Ascending aorta (tissue), 2 donors: ENCODE measurements at places on chromosomes 5 and 9.

DNA sequence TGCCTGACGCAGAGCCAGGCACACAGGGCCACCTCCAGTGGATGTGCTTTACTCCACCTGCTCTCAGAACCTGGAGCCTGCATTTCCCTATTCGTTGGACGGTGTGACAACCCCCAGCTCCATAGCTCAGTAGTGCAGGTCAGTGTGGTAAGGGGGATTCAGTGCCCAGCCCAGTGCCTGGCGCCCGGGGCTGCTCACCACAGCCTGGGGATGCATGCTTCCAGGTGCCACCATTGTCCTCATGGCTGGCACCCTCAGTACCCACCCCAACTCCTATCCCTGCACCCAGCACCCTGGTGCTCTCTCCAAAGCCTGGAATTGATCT is 32.8 kb upstream of the ADAMTS2 start:
- H3K36me3 ChIP-seq = no peaks in the 10 kb centered on the region
- H3K4me1 ChIP-seq = no peaks in the 10 kb centered on the region

GRCh38 chr5:135657536-135658305 is 78.9 kb upstream of the CXCL14 start:
- H3K4me1 ChIP-seq = no peaks in the 10 kb centered on the region
- H3K27me3 ChIP-seq = no peaks in the 10 kb centered on the region
- H3K27ac ChIP-seq = no peak overlapping the region
- DNase-seq = no peak

GRCh38 chr9:95494416-95495371 is 22.1 kb downstream of the PTCH1 start:
- no peak overlapping the region for H3K4me3 ChIP-seq
- no peaks in the 10 kb centered on the region for H3K27me3 ChIP-seq
- DNase-seq = no peak
- peaks cover 4% of the 10 kb centered on the region for H3K36me3 ChIP-seq
- peaks cover 10% of the 10 kb centered on the region for H3K4me1 ChIP-seq
- H3K27ac ChIP-seq = no peak overlapping the region

DNA sequence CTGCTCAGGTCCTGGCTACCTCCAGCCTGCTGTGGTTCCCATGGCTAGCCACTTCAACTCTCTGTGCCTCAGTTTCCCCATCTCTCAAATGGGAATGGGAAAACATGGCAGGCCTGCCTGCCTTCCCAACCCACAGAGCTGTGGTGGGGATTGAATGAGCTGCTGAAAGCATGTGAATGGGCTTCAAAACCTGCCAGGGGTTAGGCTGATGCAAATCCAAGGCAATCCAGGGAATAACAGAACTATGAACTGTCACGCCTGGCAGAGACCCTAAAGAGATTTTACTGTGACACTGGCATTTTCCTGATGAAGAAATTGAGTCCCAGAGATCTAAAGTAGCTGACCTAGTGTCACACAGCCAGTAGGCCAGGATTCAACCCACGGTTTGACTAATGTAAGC is 29.9 kb upstream of the TCF7 start:
- H3K27me3 ChIP-seq = no peaks in the 10 kb centered on the region
- DNase-seq = no peak
- no peak overlapping the region for H3K27ac ChIP-seq

DNA sequence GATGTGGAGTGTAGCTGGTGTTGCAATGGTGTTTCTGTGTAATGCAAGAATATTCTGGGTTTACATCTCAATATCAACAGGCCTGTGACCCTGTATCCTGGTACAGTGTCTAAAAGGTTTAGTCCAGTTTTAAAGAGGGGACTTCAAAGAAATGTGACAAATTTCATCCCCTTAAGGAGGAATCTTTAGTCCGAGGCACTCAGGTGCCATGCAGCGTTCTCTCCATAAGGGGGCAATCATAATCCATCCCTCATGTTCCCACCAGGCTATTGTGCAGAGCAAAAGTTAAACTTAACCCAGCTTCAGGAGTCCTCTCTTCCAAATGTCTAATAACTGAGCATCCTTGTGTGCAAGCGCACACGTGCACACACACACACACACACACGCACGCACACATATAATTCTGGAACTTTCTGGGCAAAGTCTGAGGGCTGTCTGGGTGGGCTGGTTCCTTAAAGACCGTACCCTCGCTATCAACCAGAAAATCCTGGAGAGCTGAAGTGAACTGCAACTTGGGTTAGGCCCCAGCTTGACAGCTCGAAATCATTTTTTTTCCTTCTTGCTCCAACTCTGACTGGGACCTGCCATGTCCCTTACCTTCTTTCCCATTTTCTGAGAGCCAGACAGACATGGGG is 46.0 kb downstream of the CRB2 start:
- DNase-seq = no peak
- no peaks in the 10 kb centered on the region for H3K36me3 ChIP-seq
- no peak overlapping the region for H3K4me3 ChIP-seq
- peak overlapping the region; percentile 56 for H3K27ac ChIP-seq
- no peaks in the 10 kb centered on the region for H3K27me3 ChIP-seq
- no peaks in the 10 kb centered on the region for H3K4me1 ChIP-seq

DNA sequence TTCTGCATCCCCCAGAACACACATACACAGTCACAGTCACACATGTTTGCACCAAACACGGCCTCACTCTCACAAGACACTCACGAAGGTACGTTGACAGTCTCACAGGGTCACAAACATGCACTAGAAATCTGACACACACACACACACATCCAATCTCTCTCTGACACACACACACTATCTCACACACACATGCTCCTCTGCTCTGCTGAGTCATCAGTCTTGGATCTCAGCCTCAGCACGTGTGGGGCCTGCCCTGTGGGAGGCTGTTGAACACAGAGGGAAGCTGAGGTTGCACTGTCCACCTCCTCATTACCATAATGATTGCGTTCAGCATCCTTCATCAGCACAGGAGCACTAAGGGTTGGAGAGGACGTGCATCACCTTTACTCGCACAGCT is 188.8 kb downstream of the MTRR start:
- H3K36me3 ChIP-seq = no peaks in the 10 kb centered on the region
- no peaks in the 10 kb centered on the region for H3K27me3 ChIP-seq
- no peak overlapping the region for H3K4me3 ChIP-seq

DNA sequence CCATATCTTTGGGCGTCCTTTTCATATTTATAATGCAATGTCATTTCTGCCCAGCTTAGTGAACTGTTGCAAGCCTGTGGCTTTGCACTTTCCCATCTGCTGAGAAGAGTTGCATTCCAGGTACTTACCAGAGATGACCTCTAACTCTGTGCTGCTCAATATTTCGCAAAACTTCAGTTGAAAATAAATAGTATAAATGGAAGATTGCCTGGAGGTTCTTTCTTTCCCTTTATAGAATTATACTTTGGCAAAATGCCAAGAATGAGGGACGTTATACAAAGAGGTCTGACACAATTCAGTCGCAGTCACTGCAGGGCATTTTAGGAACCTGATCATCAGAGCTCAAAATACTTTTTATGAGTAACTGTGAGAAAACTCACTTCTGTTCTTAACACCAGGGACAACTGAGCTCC is 18.9 kb upstream of the VLDLR start:
- H3K4me3 ChIP-seq = no peak overlapping the region
- DNase-seq = no peak
- H3K36me3 ChIP-seq = no peaks in the 10 kb centered on the region
- no peaks in the 10 kb centered on the region for H3K27me3 ChIP-seq
- no peak overlapping the region for H3K27ac ChIP-seq
- H3K4me1 ChIP-seq = no peaks in the 10 kb centered on the region

DNA sequence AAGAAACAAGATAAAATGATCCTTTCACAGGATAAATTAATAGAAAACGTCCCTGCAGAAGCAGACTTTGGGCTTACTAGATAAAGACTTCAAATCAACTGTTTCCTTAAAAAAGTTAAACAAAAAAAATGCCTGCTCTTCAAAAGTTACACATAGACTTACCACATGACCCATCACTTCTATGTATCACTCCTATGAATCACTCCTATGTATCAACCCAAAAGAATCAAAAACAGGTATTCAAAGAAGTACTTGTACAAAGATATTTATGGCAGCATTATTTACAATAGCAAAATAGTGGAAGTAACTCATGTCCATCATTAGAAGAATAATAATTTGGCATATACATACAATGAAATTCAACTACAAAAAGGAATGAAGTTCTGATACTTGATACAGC is 56.3 kb upstream of the PRDM9 start:
- no peak overlapping the region for H3K27ac ChIP-seq
- no peaks in the 10 kb centered on the region for H3K36me3 ChIP-seq
- no peak overlapping the region for H3K4me3 ChIP-seq
- H3K27me3 ChIP-seq = no peaks in the 10 kb centered on the region
- no peak for DNase-seq

- no peak for DNase-seq
- no peak overlapping the region for H3K27ac ChIP-seq
- no peaks in the 10 kb centered on the region for H3K36me3 ChIP-seq
- H3K4me3 ChIP-seq = no peak overlapping the region
- H3K27me3 ChIP-seq = no peaks in the 10 kb centered on the region
- no peaks in the 10 kb centered on the region for H3K4me1 ChIP-seq
These were observed 66.6 kb upstream of the PPP1R26 start for GRCh38 chr9:135413086-135413375.

- no peaks in the 10 kb centered on the region for H3K36me3 ChIP-seq
- no peak overlapping the region for H3K27ac ChIP-seq
- H3K27me3 ChIP-seq = no peaks in the 10 kb centered on the region
- H3K4me1 ChIP-seq = no peaks in the 10 kb centered on the region
These were observed 417.0 kb downstream of the ARHGEF28 start for GRCh38 chr5:74042959-74043358.

GRCh38 chr5:21802869-21803490 is 1050.2 kb downstream of the CDH12 start:
- H3K4me1 ChIP-seq = no peaks in the 10 kb centered on the region
- H3K27ac ChIP-seq = no peak overlapping the region
- H3K27me3 ChIP-seq = no peaks in the 10 kb centered on the region
- no peaks in the 10 kb centered on the region for H3K36me3 ChIP-seq
- no peak for DNase-seq

- peak overlapping the region; percentile 97 for H3K27ac ChIP-seq
- H3K36me3 ChIP-seq = no peaks in the 10 kb centered on the region
- H3K27me3 ChIP-seq = no peaks in the 10 kb centered on the region
- H3K4me1 ChIP-seq = peaks cover 7% of the 10 kb centered on the region
- DNase-seq = no peak
These were observed 88.8 kb downstream of the ANXA2R start for GRCh38 chr5:42951293-42951840.

DNA sequence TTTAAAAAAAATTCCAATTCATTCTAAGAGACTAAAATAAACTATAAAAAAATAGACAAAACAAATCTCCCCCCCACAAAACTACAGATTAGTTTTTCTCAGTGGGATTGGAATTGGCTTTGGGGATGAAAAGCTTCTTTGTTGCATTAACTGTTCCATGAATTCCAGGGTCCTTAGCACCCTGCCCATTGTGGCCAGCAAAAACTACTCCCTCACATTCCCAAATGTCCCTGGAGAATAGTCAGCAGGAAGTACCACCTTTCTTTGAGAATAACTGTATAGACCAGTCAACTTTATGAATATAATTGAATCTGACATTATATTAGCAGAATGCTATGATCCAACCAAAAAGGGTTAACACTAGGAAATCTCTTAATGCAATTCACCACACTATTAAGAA is 147.9 kb downstream of the LPAR1 start:
- H3K27ac ChIP-seq = peak overlapping the region; percentile 15
- no peaks in the 10 kb centered on the region for H3K36me3 ChIP-seq
- H3K27me3 ChIP-seq = no peaks in the 10 kb centered on the region

- no peaks in the 10 kb centered on the region for H3K27me3 ChIP-seq
- peaks cover 41% of the 10 kb centered on the region for H3K36me3 ChIP-seq
- peaks cover 19% of the 10 kb centered on the region for H3K4me1 ChIP-seq
These were observed 22.6 kb downstream of the OTULIN start for GRCh38 chr5:14687023-14687665.

DNA sequence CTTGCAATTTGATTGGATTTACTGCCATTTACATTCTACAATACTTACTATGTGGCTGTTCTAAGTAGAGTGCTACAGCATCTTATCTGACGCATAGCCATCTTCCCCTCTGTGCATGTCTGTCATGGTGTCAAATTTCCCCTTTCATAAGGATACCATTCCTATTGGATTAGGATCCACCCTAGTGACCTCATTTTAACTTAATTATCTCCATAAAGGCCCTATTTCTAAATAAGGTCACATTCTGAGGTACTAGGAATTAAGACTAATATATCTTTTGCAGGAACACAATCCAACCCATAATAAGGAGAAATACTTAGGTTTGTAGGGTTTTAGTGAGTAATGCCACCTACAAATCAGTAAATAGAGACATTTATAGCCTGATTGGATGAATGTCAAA is 268.0 kb downstream of the ADAMTSL1 start:
- no peaks in the 10 kb centered on the region for H3K27me3 ChIP-seq
- no peaks in the 10 kb centered on the region for H3K36me3 ChIP-seq
- H3K4me3 ChIP-seq = no peak overlapping the region
- H3K4me1 ChIP-seq = no peaks in the 10 kb centered on the region
- no peak overlapping the region for H3K27ac ChIP-seq

DNA sequence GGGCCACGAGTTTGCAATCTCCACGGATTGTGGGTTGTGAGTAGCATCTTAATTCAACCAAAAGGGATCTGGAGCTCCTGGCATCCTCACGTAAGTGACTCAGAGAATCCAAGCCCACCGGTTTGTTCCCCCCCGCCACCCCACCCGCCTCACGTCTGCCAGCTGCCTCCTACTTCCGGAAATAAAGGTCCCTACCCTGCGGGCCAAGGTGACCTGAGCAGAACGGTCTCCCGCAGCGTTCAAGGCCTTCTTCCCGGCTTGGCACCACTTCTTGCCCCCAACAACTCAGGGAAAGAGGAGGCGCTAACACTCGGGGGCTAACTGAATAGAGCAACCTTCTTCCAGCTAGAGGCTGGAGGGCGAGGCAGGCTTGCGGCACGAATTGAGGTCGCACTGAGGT is 8.8 kb upstream of the GPRIN1 start:
- H3K27ac ChIP-seq = no peak overlapping the region
- H3K36me3 ChIP-seq = no peaks in the 10 kb centered on the region
- peaks cover 24% of the 10 kb centered on the region for H3K27me3 ChIP-seq
- H3K4me1 ChIP-seq = no peaks in the 10 kb centered on the region
- no peak overlapping the region for H3K4me3 ChIP-seq

DNA sequence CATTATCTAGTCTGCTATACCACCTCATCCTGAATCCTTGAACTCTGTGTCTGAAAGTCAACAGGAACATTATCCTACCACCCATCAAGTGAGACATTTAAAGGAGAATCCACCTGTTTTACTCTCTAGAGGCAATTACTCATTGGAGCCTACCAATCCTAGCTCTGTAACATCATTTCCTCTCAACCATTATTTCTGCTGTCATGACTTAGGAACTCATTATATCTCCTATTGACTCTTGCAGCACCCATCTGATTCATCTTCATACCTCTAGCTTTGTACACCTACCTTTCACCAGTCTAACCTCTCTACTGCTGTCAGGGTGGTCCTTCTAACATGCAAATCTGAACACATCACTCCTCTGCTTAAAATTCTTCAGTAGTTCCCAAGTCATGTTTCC is 481.5 kb downstream of the NFIB start:
- H3K27me3 ChIP-seq = no peaks in the 10 kb centered on the region
- no peaks in the 10 kb centered on the region for H3K36me3 ChIP-seq
- H3K4me1 ChIP-seq = no peaks in the 10 kb centered on the region
- no peak for DNase-seq
- H3K27ac ChIP-seq = no peak overlapping the region

- H3K36me3 ChIP-seq = no peaks in the 10 kb centered on the region
- H3K4me3 ChIP-seq = no peak overlapping the region
- no peaks in the 10 kb centered on the region for H3K4me1 ChIP-seq
- H3K27ac ChIP-seq = no peak overlapping the region
- no peaks in the 10 kb centered on the region for H3K27me3 ChIP-seq
These were observed 55.1 kb upstream of the CCDC112 start for GRCh38 chr5:115351356-115352195.

GRCh38 chr5:157961896-157962590 is 103.1 kb upstream of the CLINT1 start:
- DNase-seq = no peak
- no peaks in the 10 kb centered on the region for H3K27me3 ChIP-seq
- H3K4me3 ChIP-seq = no peak overlapping the region
- no peaks in the 10 kb centered on the region for H3K4me1 ChIP-seq
- no peaks in the 10 kb centered on the region for H3K36me3 ChIP-seq
